HS-5 (cell line): ENCODE measurements at places on chromosomes 7 and 10.

DNA sequence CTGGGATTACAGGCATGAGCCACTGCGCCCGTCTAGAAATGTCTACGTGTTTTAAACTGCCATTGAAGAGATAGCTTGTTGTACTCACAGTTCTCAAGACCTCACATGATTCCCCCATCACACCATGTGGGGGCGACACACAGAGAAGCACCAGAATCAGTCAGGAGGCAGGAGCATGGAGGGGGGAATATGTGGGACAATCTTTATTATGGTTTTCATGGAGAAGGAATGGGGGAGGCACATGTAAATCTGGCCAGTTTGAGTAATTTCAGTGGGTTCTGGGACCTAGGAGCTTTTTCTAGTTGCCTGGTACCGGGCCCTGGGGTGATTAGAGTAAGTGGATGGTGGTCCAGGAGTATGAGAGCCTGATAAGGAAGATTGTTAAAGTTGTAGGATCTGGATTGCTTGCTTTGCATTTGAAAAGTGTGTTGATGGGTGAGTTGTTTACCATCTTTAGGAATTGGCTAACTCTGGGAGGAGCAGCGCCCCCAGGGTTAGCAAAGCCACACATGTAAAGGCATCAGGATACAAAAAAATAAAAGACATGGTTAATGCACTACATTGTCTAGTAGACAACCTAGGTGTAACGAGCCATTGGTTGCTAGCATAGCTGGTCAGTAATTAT, 85.4 kb upstream of the SLC13A1 start:
- no peak for DNase-seq

- DNase-seq, result peak; percentile 54
Observed at GRCh38 chr10:88934900-88935672, 17.5 kb downstream of the ACTA2 start.

DNA sequence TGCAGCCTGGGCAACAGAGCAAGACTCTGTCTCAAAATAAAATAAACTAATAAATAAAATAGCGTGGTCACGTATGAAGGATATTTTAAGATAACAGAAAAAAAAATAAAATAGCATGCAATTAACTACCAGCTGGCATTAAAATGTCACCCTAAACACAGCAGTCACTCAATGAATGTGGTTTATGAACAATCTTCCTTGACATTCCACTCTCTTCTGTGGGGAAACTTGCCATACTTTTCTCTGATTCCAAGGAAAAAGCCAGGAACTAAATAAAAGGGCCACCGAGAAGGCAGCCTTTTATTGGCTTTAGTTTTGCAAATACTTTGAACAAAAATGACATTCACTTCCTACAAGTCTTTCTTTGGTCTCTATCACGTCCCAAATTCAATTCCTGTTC, 266.6 kb downstream of the PARD3 start:
- DNase-seq, result no peak

- no peak for DNase-seq
Observed at GRCh38 chr7:45092100-45092930, 3.5 kb upstream of the NACAD start.

DNA sequence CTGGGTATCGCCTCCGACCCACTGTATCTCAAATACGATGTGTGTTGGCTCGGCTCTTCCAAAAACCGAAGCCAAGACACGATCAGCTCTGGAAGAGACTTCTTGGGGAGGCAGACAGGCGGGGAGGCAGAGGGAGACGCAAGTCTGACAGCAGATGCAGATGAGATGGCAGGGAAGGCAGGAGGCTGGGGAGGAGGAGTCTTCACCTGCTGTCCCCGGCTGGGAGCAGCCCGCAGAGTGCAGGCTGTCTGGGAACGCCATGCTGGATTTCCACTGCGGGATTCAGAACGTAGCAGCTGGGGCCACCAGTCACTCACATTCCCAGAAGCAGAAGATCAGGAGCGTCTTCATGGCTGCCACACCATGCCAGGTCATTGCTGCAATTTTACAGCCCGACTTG, 29.4 kb downstream of the CTBP2 start:
- DNase-seq, result no peak

- no peak for DNase-seq
Observed at GRCh38 chr10:61837755-61838171, 63.7 kb upstream of the ARID5B start.

- DNase-seq, result no peak
Observed at GRCh38 chr7:5627745-5628547, 153.5 kb downstream of the RNF216 start.

GRCh38 chr7:18177815-18178660, 150.4 kb upstream of the PRPS1L1 start:
- DNase-seq, result no peak

DNA sequence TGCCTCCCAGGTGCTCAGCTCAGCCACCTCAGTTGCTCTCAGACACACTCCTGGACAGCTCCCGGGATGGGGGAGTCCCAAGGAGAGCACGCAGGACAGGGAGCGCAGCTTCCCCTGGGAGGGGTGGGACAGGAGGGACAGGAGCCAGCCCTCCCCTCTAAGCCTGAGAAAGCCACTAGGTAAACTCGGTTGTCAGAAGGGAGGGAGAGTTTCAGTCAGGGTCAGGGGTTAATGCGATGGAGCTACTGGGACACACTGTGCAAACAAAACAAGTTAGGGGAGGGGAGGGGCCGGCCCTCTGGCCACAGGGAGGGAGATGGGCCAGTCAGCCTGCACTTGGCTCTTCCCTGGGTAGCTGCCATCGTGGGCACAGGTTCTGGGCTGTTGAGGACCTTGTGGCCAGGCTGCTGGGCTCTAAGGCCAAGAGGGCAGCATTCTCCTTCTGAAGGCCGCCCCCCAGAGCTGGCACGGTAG, 31.1 kb downstream of the KAZALD1 start:
- DNase-seq, result no peak

- no peak for DNase-seq
Observed at GRCh38 chr10:120972259-120972658, 121.1 kb downstream of the WDR11 start.
